ENCODE measurements at places on chromosomes 5 and 9. TPM values are rescaled to one million over a fixed set of nuclear protein-coding genes. Genes with fewer than 3 reads are reported as not detected.

CCNO gene
- 0.28 TPM for total RNA-seq

SPINK6 gene
- not detected for total RNA-seq

PTGS1 gene
- 15.3 TPM for total RNA-seq

TAF1L gene
- not detected for total RNA-seq

PCDHB2 gene
- 0.82 TPM for total RNA-seq

HEMGN gene
- total RNA-seq = not detected

CCDC192 gene
- total RNA-seq = 1.0 TPM

ACTBL2 gene
- not detected for total RNA-seq

WHRN gene
- 19.1 TPM for total RNA-seq

CWC27 gene
- 15.2 TPM for total RNA-seq

- no peak for DNase-seq
These were observed 25.2 kb upstream of the ADAMTS6 start for GRCh38 chr5:65506961-65507360.

GRCh38 chr5:160655717-160656116 is 196.3 kb downstream of the ATP10B start:
- peak; percentile 91 for DNase-seq

- no peak for DNase-seq
These were observed 298.4 kb downstream of the TLE1 start for GRCh38 chr9:81390792-81391456.

DNA sequence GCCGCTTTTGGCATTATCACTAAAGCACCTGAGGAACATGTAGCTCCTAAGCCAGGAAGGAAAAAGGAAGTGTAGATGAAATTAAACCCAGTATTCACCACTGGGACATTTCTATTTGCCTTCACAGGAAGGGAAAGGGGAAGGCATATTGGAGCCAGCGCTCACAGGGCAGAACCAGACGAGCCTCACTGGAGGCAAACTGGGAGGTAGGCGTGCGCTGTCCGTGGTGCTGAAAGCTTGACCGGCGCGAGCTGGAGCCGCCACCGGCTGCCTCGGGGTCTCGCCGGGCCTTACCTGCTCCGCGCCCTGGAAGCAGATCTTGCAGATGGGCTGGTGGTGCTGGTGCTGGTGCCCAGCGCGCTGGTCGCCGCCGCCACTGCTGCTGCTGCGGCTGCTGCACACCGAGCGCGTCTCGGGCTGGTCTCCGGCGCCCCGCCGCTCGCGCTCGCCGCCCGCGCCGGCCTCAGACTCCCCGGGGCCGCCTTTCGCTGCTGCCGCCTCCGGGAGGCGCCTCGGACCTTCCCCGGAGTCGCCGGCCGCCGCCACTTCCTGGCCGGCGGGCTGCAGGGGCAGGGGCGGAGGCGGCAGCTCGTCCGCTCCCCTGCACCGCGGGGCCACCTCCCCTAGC is 732 bp downstream of the MARCHF11 start:
- peak; percentile 52 for DNase-seq

GRCh38 chr9:36063804-36064447 is 27.2 kb downstream of the RECK start:
- no peak for DNase-seq

DNA sequence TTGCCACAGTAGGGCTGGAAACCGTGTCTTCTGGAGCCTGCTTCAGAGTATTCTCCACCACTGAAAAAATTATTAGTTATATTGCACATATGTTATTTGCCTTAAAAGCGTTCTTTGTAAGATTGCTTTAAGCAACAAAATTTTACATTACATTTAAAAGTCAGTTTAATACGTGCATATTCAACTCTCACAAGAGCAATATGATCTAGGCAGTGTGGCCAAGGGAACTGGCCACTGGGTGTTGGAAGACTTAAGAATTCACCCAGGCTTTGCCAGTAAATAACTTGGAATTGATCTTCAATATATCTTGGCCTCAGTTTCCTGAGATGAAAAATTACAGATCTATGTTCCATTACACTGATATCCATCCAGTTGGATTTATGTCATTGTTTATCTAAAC is 694.4 kb downstream of the EFNA5 start:
- no peak for DNase-seq

DNA sequence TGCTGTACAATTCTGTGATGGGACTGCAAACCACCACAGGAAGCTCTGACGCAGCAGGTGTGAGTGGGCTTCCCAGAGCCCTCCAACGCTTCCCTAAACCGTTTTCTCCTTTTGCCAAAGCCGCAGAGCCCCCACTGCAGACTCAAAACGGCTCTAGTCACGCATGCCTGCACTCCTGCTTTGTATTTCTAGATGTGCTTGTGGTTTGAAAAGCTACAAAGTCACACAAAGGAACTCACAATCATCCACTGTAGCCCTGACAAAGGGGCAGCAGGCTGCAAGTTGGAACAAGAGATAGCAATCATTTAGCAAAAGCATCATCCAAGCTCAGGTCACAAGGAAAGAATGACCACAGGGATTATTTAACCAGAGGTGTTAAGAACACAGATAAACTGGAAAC is 79.3 kb downstream of the PTPN3 start:
- no peak for DNase-seq

GRCh38 chr5:149779124-149779465 is 49.0 kb downstream of the PPARGC1B start:
- no peak for DNase-seq

DNA sequence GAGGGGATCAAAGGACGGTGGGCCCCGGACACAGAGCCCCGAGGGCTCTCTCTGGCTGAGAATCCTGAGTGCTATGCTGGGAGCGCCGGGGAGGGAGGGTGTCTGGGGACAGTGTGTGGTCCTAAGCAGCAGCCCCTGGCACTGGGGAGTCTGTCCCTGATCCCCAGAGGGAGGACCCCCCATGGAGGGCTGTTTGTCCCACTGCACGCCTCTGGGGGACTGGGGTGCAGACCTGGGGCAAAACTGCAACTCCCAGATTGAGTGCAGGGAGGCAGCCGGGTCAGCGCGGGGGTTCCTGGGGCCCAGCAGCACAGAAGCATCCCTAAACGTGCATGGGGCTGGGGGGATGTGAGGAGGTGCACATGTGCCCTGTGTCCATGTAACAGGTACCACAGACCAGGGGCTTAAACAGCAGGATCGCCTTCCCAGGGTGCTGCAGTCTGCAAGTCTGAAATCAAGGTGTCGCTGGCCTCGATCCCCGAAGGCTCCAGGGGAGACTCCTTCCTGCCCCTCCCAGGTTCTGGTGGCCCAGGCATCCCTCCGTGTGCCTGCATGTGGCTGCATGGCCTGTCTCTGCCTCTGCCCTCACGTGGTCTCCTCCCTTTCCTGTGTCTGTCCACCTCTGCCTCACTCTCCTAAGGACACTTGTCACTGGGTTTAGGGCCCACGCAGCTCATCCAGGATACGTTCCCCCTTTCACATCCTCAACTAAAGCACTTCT is 35.9 kb upstream of the IRX4 start:
- DNase-seq = no peak

DNA sequence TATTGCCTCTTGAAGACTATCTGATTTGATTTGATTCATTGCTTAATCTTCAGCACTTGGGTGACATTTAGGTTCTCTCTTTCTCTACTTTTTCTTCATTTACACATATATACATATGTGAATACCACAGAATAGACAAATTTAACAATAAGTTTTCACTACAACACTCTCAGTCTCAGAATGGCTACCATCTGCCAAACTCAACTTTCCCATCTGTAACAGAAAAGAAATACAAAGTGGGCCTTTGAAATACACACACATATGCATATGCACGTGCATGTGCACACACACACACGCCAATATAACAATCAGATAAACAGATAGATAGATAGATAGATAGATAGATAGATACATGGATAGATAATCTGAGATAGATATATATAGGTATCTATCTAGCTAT is 762.8 kb upstream of the NUDT12 start:
- DNase-seq = no peak

DNA sequence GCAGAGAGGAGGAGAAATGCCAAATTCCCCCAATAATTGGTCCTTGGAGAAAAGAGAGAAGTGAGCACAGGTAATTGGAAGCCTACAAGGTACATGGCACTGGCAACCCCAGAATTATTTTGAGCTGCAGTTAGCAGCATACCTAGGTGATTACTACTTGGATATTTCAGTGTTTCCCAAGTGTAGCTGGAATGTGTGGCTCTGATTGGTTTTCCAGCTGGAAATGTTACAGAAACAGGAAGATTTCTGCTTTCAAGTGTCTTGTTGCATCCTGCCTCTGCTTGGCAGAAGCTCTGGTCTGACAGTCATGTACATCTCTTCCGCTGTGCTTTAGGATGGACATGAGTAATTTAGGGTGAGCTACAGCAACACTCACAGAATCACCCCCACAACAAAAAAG is 262.1 kb downstream of the ENC1 start:
- no peak for DNase-seq

Data from mucosa of descending colon (tissue), 3 donors.